ENCODE measurements at places on chromosomes 12 and 14. TPM values are rescaled to one million over a fixed set of nuclear protein-coding genes. Genes with fewer than 3 reads are reported as not detected.

GALNT6 gene
- total RNA-seq, result 31.4 TPM

STYK1 gene
- total RNA-seq, result 41.9 TPM

CLEC14A gene
- total RNA-seq, result 7.7 TPM

TBPL2 gene
- not detected for total RNA-seq

KRT83 gene
- not detected for total RNA-seq

KRT84 gene
- not detected for total RNA-seq

IFNG-AS1 gene
- not detected for total RNA-seq
